ENCODE measurements at places on chromosomes 4 and X. TPM values are rescaled to one million over a fixed set of nuclear protein-coding genes. Genes with fewer than 3 reads are reported as not detected.

DNA sequence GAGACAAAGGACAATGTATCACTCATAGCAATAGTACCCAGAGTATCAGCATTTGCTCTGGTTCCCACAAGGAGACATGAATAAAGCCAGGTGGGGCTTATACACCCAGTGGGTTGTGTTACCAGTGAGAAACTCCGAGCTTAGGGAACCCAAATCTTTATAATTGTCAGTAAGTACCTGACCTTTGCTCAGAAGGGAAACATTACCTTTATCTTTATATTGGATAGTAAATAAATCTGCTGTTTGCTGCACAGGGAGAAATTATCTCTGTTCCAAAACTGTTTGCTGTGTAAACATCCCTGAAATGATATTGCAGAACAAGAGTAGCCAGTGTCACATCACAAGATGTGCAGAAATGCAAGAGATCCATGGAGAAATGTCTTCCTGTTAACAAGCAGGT, 12.1 kb upstream of the SLAIN2 start:
- DNase-seq: no peak

GRCh38 chrX:148043271-148043855, 62.2 kb downstream of the FMR1NB start:
- DNase-seq: no peak

CWH43 gene
- not detected for polyA plus RNA-seq

- no peak for DNase-seq
These were observed 40.7 kb downstream of the NPY5R start for GRCh38 chr4:163384434-163384833.

IRS4 gene
- polyA plus RNA-seq: not detected

- DNase-seq: no peak
These were observed 73.9 kb downstream of the ARHGAP6 start for GRCh38 chrX:11591723-11592346.

DNA sequence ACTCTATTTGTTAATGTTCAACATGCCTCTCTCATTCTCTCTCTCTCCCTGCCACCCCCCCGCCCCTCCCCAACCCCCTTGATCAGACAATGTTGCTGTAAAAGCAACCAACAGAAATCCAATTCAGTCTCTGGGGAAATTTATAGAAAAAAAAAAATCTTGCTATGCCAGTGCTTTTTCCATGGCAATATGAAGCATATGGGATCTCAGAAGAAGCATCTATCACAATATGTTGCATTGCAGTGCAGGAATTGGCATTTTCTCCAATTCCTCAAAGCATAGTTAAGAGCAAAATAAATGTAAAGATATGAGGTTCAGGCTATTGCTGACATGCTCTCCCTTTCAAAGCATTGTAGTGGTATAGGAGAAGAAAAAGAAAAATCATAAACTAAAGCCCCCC, 90.9 kb upstream of the LDB2 start:
- DNase-seq: no peak

DNA sequence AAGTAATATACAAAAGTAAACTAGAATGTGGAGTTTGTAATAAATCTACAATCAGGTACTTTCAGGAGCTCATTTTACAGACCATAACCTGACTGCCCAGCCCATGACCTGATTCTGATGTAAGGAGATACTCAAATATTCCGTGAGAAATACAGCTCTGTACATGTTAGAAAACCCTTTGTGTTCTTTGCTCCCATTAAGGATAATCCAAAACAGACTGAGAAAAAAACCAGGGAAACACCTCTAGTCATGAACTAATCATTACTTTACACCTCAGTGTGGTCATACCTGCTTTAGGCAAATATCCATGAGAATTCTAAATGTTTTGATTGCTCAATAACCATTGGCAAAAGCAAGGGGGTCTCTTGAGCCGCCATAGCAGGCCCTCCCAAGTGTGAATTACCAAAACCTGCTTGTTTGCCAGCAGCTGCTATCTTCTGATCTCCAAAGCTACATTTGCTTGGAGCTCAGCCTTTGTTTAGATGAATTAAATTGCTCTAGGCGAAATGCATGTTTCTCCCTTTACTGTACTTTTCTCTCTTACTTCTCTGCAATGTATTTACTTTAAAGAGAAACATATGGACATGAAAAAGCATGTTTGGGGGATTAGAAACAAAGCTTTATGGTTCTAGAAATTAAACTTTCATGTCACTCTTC, 79.1 kb downstream of the ANKRD50 start:
- no peak for DNase-seq

GRCh38 chrX:70234355-70234754, at the start of gene AWAT1:
Gene AWAT1 (plus strand): TSS chrX:70234655. CDS start chrX:70234696, 41 bp downstream.
- no peak for DNase-seq

MAGED4B gene
- not detected for polyA plus RNA-seq

- no peak for DNase-seq
These were observed 272.5 kb upstream of the TRAM1L1 start for GRCh38 chr4:117357866-117358265.

- DNase-seq: no peak
These were observed 15.8 kb downstream of the WDR1 start for GRCh38 chr4:10100734-10101216.

All from GM12878 (cell line).